ENCODE measurements at places on chromosomes 1 and 21.

DNA sequence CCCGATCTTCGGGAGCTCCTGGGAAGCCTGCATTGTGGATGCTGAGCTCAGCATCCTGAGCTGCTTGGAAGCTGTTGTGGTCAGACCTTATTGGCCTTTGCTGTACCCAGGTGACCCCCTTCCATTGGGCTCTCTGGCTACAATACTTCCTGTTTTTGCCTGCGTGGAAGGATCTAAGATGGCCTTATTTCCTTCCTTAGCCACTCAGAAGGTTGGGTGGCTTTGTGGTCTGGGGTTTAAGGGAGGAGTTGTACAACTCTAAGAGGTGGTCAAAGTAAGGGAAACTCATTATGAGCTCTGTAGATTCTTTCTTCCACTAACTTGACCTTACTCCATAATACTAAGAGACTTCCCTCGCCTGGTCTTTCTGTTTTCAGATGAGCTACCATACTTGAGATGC lies 17.7 kb downstream of the PFKFB2 start:
- DNase-seq, result no peak

DNA sequence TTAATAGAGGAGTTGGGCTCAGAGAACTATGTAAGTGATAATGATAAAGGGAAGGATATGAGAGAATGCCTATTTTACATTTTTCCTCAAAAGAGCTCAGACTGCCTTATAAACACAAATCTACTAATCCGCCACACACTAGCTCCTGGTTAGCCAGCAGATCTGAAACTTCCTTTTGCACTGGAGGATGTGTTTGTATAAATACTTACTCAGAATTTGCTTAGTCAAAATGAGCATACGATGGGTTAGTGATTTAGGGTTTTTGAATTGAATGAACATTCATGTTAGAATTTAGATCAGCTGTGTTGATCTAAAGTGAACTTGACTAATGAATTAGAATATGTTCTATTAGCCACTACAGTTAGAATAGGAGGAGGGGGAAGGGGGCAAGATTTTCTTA lies 9.1 kb upstream of the IER5 start:
- no peak for DNase-seq

DNA sequence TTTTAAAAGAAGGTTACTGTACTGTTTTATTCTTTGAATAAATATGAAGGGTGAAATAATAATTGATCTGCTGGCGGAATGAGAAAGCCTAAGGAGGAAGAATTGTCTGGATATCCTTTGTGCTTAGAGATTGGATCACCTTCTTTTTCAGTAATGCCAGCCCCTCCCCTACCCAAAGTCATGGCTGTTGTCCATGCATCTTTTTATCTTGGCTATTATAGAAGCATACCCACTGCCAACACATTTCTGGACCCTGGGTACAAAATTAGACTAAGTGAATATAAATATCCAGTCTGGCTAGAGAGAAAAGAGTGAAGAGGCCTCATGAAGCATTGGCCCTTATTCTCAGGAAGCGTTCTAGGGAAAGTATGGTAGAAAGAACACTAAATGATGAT lies 28.1 kb downstream of the AK4 start:
- DNase-seq, result no peak

DNA sequence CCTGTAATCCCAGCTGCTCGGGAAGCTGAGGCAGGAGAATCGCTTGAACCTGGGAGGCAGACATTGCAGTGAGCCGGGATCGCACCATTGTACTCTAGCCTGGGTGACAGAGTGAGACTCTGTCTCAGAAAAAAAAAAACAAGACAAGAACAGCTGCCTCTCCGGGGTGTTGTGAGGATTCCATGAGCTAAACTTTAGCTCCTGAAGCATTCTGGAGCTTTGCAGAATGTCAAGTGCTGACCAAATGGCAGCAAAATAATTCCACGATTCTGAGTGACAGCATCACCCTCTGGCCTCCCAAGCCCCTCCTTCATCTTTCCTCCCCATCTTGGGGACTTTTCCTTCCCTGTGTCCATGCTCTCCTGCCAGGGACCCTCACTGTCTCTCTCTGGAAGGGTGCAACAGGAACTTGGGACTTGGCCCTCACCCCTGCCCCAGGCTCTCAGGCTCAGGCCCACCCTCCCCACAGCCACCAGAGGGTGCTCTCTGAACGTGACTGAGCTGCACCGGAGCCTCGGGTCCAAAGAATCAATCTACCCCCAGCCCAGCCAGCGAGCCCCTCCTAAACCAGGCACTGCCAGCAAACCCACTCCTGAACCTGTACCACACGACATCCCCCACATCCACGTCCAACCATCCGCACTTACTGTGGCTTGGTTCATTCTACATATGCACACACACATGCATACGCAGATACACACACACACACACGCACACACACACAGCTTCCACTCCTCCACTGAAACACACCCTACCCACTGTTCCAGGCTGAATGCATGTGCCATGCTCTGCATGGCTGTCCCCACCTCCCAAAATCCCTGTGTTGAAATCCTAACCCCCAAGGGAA lies 45.7 kb downstream of the ACOT7 start:
- peak; percentile 64 for DNase-seq

GRCh38 chr1:43451701-43452532 lies 1.8 kb downstream of the HYI start:
- no peak for DNase-seq

DNA sequence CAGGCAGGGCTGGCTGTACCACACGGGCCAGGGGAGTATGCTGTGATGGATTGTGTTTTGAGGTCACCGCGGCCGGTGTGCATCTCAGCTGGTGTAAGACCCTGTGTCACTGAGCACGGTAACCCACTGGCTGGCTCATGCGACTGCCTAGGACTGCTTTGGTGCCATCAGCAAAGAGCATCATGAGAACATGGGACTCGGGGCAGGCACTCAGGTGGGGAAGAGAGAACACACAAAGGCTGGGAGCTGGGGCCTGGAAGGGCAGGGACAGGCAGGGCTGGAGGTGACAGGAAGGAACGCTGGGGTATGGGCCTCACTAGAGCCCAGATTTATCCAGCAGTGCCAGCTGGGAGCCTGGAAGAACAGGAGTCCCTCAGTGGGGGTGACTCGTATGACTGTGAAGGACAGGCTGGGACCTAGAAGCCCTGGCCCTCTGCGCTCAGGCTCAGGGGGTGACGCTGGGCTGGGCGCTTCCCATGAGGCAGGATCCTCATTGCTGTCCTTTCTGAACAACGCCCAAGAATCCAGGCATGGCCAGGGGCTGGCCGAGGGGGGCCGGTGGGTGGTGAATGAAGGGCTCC lies 210.4 kb upstream of the VAMP3 start:
- no peak for DNase-seq

DNA sequence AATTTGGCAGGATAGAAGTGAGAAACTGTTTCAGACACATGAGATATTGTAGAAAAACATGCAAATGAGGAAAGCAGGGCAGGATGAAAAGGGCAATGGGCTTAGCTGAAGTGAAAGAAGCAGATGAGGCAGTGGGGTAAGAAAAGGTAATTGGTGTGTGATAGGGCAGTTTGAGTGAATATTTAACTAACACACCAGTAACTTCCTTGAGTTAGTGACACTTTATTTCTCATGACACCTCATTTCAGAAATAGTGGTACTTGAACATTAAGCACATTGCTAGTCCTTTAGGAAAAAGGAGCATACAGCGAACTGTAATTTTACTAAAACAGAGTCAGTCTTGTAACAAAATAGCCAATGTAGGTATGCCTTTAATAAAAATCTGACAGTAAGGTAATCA lies 415.0 kb downstream of the DPYD start:
- DNase-seq, result no peak

DNA sequence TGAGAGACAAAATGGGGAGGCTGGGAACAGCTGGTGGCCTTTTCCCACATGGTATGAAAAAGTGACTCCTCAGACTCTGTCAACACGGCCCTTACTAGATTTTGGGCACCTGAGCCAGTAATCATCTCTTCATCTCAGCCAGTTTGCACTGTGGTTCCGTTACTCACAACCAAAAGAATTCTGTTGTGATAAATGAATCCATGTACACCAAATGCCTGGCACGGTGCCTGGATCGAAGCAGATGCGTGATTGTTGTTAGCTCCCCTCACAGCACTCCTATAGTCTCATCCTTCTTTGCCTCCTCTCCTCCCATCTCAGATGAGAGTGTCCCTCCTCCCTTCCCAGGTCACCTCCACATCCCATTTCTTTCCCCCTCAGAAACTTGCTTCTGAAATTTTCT lies 57.9 kb upstream of the GJB5 start:
- no peak for DNase-seq

DNA sequence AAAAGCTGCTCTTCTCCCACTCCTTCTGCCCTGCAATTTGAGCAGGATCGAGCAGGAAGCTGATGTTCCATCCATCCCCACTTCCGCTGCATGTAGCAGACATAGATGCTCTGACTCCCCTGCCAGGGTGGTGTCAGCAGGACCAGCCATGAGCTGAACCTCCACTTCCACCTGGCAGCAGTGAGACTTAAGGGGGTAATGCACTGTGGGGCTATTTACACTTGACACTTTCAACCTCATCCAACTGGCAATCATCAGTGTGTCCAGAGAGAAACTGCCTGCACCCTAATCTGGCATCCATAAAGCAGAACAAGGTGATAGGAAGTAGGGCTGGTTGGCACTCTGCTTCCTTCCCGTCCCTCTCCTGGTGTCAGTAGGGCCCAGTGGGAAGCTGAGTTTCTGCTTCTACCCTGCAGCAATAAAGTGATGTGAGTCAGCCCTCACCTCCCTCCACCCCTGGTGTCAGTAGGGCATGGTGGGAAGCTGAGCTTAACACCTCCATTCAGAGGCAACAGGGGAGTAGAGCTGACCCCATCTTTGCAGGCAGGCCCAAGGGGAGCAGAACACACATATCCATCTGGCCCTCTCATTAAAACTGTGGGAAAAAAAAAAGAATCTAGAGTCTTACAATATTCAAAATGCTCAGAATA lies 272.3 kb downstream of the PTPRU start:
- no peak for DNase-seq

- DNase-seq, result no peak
Measured at GRCh38 chr1:168499688-168500049, 44.1 kb downstream of the XCL2 start.

GRCh38 chr1:84152649-84153056 lies 8.6 kb downstream of the PRKACB start:
- DNase-seq, result no peak

DNA sequence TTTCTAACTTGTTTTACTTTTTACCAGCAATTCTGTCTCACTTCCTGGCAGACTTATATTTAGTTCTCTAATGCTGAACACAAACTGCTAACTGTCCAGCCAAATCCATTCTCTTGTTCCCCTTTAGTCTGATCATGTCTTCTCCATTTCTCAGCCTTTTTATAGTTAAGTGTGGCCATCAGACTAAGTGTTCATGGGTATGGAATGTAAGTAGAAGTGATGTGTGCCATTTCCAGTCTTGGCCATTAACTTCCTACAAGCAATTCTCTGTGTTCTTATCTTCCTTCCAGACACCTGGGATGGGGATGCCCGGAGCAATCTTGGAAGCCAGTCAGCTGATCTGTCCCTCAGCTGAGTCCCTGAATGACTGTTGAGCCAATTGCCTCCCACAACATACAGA lies 165.8 kb downstream of the ST6GALNAC3 start:
- no peak for DNase-seq

DNA sequence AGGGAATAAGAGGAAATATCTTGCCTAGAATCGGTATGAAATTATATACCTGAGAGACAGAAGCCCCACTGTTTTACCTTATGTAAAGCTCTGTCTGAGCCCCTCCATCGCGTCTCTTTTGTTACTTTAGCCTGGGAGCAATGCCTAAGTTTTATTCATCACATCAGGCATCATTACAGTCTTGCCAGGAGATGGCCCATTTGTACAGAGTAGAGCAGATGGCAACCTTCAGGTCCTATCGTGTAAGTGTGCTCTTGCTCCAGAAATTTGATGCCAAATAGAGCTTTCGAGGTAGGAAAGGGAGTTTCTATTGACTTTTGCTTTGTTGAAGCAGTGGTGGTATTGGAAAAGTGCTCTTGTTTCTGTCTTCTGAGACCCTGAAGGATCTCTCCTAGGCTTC lies 24.9 kb downstream of the CFAP126 start:
- DNase-seq, result no peak

GRCh38 chr1:215143497-215143896 lies 61.0 kb downstream of the KCNK2 start:
- DNase-seq, result no peak

DNA sequence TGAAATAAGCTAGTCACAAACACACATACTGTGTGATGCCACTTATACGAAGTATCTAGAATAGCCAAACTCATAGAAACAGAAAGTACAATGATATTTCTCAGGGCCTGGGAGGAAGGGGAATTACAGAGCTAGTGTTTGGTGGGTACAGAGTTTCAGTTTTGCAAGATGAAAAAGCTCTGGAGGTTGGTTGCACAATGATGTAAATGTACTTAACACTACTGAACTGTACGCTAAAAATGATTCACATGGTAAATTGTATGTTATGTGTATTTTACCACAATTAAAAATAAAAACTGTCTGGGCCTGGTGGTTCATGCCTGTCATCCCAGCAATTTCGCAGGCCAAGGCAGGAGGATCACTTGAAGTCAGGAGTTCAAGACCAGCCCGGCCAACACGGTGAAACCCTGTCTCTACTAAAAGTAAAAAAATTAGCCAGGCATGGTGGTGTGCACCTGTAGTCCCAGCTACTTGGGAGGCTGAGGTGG lies 15.3 kb upstream of the FHAD1 start:
- no peak for DNase-seq

- DNase-seq, result no peak
Measured at GRCh38 chr1:64182207-64182606, 21.2 kb upstream of the UBE2U start.

DNA sequence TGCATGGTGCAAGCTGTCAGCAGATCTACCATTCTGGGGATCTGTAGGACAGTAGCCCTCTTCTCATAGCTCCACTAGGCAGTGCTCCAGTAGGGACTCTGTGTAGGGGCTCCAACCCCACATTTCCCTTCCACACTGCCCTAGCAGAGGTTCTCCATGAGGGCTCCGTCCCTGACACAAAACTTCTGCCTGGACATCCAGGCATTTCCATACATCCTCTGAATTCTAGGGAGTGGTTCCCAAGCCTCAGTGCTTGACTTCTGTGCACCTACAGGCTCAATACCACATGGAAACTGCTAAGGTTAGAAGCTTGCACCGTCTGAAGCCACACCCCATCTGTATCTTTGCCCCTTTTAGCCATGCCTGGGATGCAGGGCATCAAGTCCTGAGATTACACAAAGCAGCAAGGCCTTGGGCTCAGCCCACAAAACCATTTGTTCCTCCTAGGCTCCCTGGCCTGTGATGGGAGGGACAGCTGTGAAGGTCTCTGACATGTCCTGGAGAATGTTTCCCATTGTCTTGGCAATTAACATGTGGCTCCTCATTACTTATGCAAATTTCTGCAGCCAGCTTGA lies 117.0 kb upstream of the NFIA start:
- DNase-seq, result no peak

GRCh38 chr1:157469752-157470675 lies 82.3 kb downstream of the FCRL5 start:
- DNase-seq, result no peak

DNA sequence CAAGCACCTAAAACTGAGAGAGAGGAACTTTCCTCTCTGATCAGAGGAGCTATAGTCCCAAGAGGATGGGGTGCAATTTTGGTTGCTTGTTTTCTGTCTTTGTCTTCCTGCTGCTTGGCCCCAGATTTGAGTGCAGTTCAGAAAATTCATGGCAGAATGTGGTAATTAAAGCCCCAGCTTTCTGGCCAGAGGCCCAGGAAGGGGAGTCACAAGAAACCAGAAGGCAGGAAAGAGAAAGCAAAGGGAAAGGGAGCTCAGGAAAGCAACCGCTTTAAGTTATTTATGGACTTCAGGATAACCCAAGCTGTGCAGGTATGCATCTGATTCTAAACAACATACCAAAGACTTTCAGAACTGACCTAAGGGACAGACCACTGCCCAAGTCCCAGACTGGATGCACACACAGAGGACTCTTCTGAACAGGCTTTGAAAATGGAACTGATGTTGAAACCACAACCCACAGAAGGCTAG lies 88.8 kb downstream of the ST3GAL3 start:
- no peak for DNase-seq
